ENCODE measurements at places on chromosomes 6 and 20. TPM values are rescaled to one million over a fixed set of nuclear protein-coding genes. Genes with fewer than 3 reads are reported as not detected.

GRCh38 chr6:41688256-41688965, 47.0 kb downstream of the TFEB start:
- H3K27ac ChIP-seq = no peak overlapping the region
- no peaks in the 10 kb centered on the region for H3K4me1 ChIP-seq
- no peak overlapping the region for H3K4me3 ChIP-seq
- 0 out of 3 replicates have a peak, but pooled peaks cover 5% of the 10 kb centered on the region for H3K27me3 ChIP-seq

DNA sequence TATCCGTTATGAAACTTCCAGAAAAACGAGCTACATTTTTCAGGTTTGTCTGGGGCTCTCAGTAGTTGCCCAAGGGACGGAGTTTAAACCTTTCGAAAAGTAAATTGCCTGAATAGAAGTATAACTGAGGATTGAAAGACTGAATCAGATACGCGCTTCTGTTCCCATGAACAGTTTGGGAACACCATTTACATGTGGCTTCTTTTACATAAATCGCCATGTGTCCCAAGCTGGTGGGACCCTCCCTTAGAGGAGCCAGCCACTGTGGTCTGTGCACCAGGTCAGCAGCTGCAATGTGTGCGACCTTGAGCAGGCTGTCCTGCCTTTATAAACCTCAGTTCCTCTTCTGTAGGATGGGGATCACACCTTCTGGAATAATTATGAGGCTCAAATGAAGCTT, 11.0 kb downstream of the ENTPD6 start:
- H3K36me3 ChIP-seq = peaks cover 12% of the 10 kb centered on the region
- H3K27ac ChIP-seq = no peak overlapping the region
- no peaks in the 10 kb centered on the region for H3K27me3 ChIP-seq
- no peak for DNase-seq

DNA sequence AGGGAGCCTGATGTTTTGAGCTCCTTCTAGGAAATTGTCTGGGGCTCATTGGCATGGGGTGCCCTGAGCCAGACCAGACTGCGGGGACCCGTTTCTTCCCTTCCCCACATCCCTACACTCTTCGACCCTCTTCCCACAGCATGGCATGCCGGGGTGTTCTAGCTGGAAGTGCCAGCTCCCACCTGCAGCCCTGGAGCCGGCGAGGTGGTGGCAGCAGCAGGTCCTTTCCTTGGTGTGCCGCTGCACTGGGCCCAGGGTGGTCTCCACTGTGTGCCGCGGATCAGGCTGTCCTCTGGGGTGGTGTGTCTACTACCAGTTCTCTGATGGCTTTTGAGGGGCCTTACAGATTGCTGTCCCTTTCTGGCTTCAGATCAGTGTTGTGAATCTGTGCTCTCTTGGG, 7.5 kb upstream of the RWDD1 start:
- H3K4me1 ChIP-seq = peaks cover 17% of the 10 kb centered on the region
- H3K36me3 ChIP-seq = no peaks in the 10 kb centered on the region
- no peaks in the 10 kb centered on the region for H3K27me3 ChIP-seq
- H3K27ac ChIP-seq = no peak overlapping the region
- H3K4me3 ChIP-seq = no peak overlapping the region

DNA sequence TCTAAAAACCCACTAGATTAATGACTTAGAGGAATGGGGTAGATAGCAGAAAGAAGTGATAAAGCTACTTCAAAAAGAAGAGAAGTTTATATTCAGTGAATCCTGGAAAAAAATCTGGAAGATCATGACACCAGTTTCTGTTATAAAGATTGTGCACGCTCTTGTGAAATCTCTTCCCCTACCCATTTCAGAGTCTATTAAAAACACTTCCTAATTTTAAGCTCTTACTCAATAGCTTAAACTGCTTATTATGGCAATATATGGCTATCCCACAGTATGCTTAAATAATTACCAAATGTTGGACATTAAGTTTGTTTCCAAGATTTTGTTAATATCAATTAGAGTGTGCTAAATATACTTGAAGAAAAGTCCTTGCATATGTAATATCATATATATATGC, 585.3 kb upstream of the MAN1A1 start:
- no peaks in the 10 kb centered on the region for H3K27me3 ChIP-seq
- no peak for DNase-seq
- no peak overlapping the region for H3K27ac ChIP-seq

GRCh38 chr20:47141941-47142773, 214.3 kb downstream of the ZMYND8 start:
- no peaks in the 10 kb centered on the region for H3K4me1 ChIP-seq
- no peak overlapping the region for H3K27ac ChIP-seq
- peaks cover 16% of the 10 kb centered on the region for H3K27me3 ChIP-seq
- no peaks in the 10 kb centered on the region for H3K36me3 ChIP-seq
- no peak overlapping the region for H3K4me3 ChIP-seq
- DNase-seq = no peak

DEF6 gene
- 37.8 TPM for total RNA-seq

DNA sequence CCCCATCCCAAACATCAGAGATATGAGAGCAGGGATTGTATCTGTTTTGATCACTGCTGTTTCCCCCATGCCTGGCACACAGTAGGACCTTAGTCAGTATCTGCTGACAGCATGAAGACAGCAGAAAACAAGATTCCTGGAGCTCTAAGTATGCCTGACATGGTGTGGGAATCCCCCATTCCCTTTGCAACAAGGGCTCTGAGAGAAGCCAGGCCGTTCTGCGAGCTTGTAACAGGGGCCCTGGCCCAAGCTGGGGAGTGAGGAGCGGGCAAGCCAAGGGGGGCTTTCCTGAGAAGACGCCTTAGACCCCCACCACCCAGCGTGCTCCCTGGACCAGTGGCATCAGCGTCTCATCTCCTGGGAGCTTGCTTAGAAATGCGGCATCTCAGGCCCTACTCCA, 25.2 kb downstream of the PREX1 start:
- no peak overlapping the region for H3K4me3 ChIP-seq
- H3K27me3 ChIP-seq = peaks cover 5% of the 10 kb centered on the region
- no peak for DNase-seq
- H3K27ac ChIP-seq = no peak overlapping the region
- H3K4me1 ChIP-seq = peaks cover 12% of the 10 kb centered on the region

HLA-DRB1 gene
- total RNA-seq = 0.78 TPM

SRSF12 gene
- not detected for total RNA-seq

- H3K36me3 ChIP-seq = peaks cover 6% of the 10 kb centered on the region
- no peak for DNase-seq
- H3K27ac ChIP-seq = no peak overlapping the region
- no peak overlapping the region for H3K4me3 ChIP-seq
- peaks cover 54% of the 10 kb centered on the region for H3K4me1 ChIP-seq
These were observed 26.4 kb downstream of the SNX9 start for GRCh38 chr6:157849288-157850017.

DNA sequence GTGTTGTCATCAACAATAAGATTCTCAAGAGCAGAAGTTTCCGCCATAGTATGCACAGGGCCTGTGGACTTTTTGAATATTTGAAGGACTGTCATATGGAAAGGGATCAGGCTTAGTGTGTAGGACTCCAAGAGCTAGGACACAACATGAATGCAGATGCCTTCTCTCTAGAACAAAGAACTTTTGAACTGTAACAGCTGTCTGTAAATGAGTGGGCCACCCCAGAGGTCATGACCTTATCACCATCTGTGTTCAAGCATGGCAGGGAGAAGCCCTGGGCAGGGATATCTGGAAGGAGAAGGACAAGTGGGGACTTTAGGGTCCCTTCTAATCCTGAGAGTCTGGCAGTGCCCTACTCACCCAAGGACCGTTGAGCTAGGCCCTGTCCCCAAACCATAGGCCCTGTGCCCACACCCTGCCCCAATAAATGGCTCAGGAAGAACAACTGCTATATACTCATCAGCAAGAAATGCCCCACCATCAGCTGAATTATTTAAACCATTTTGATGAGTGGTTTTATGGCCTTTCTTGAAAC, 70.6 kb downstream of the MTHFD1L start:
- peaks cover 59% of the 10 kb centered on the region for H3K36me3 ChIP-seq
- no peak for DNase-seq
- H3K4me1 ChIP-seq = no peaks in the 10 kb centered on the region
- H3K27me3 ChIP-seq = no peaks in the 10 kb centered on the region
- H3K27ac ChIP-seq = no peak overlapping the region

DNA sequence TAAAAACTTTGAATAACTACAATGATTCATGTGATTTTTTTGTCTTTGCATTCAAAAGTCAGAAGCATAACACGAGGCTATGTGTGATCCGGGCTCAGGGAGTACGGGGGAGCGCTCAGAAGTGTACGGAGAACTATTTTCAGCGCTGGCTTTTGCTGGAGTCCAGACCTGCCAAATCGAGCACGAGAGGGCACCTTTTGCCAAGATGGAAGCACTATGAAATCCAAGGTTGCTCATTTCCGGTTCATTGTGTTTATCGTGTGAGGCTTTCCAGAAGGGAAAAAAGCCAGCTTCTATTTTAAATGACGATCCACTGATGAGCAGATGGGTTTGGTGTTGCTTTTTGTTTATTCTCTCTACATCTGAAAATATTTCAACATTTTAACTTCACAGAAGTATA, 11.3 kb downstream of the RAMACL start:
- H3K27me3 ChIP-seq = peaks cover 44% of the 10 kb centered on the region
- no peaks in the 10 kb centered on the region for H3K36me3 ChIP-seq

- no peaks in the 10 kb centered on the region for H3K36me3 ChIP-seq
- DNase-seq = peak; percentile 84
- H3K27me3 ChIP-seq = peaks cover 32% of the 10 kb centered on the region
These were observed 807 bp downstream of the LKAAEAR1 start for GRCh38 chr20:64083378-64083803.

DNA sequence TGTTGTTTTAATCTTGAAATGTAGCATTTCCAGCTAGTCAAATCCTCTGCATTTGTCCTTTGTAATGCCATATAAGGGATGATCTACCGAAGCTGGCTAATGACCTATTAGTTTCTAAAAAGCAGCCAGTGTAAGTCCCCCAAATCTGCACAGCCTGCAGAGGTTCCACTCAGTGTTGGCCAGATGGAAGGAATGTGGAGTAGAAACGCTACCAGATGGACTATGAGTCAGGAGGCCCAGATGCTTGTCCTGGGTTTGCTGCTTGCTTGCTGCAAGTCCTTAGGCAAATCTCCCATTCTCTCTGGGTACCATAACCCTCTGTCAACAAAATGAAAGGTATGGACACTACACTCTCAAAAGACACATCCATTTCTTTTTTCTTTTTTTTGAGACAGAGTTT, 149.8 kb downstream of the BTBD9 start:
- DNase-seq = no peak
- no peak overlapping the region for H3K27ac ChIP-seq
- 0 out of 2 replicates have a peak, but pooled peaks cover 8% of the 10 kb centered on the region for H3K27me3 ChIP-seq
- H3K4me1 ChIP-seq = no peaks in the 10 kb centered on the region
- no peaks in the 10 kb centered on the region for H3K36me3 ChIP-seq

DNA sequence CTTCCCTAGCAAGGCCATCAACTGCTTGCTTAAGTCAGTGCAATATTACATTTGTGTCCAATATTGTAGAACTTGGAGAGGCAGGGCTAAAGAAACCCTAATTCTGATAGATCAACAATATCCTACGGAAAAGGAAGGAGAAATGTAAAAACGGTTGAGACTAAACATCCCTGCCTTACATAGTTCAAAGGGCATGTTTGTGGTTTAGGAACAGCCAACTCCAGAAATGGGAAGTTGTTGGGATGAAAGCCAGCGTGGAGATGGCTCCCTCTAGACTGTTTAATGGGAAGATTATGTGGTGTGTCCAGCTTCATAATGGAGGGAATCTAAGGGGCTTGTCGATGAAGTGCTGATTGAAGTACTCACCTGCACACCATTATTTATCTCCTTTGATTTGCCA, 145.3 kb upstream of the TENT5A start:
- H3K27ac ChIP-seq = no peak overlapping the region
- no peak for DNase-seq
- H3K4me3 ChIP-seq = no peak overlapping the region

GRCh38 chr6:42138630-42139619, 3.5 kb downstream of the C6orf132 start:
- no peaks in the 10 kb centered on the region for H3K27me3 ChIP-seq
- H3K4me3 ChIP-seq = no peak overlapping the region
- no peaks in the 10 kb centered on the region for H3K36me3 ChIP-seq
- H3K4me1 ChIP-seq = peaks cover 53% of the 10 kb centered on the region

DNA sequence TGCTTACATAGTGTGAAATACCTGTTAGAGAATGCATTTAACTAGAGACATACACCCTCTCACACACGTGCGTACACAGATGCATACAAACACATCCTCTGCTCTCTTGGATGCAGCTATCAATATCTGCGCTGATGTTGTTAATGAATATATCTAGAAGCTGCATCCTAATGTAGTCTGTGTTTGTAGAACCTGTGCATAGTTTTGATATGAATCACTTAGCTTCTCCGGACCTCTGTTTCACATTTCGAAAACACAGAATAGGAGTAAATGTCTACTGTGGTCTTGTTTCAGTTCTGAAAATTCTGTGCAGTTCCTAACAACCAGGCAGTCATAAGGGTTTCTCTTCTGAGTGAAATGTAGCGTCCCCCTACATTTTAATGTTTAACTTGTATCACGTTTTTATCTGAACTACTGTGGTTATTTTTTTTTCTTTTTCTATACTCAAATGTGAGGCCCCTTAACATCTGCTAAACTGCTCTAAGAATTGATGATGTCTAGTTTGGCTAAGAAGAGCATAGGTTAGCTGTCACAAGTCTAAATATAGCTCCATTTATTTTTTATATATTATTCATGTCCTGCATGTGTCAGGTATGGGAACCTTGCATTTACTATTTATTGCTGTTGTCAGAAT, 254.5 kb downstream of the TMEM242 start:
- DNase-seq = no peak
- H3K36me3 ChIP-seq = peaks cover 5% of the 10 kb centered on the region
- H3K4me3 ChIP-seq = no peak overlapping the region
- no peak overlapping the region for H3K27ac ChIP-seq
- H3K4me1 ChIP-seq = no peaks in the 10 kb centered on the region
- no peaks in the 10 kb centered on the region for H3K27me3 ChIP-seq
